ENCODE measurements at places on chromosomes 1 and 21. TPM values are rescaled to one million over a fixed set of nuclear protein-coding genes. Genes with fewer than 3 reads are reported as not detected.

The TGFB2 gene
- total RNA-seq: 2.0 TPM

DNA sequence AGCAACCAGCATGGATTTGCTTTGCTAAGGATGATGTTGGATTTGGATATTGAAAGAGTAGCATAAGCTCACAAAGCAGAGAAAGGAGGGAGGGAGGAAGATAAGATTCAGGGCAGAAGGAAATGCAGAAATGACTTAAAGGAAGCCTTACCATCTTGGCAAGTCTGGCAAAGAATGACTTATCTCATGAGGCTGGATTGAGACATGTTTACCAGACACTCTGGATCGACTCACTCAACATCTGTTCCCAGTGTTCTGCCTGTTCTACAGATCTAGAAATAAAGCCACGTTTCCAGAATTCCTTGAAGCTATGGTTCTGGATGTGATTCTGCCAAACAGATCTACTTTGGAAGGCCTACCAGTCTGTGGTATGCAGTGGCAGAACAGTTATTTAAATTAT is 38.8 kb upstream of the CTBS start:
- DNase-seq: no peak

DNA sequence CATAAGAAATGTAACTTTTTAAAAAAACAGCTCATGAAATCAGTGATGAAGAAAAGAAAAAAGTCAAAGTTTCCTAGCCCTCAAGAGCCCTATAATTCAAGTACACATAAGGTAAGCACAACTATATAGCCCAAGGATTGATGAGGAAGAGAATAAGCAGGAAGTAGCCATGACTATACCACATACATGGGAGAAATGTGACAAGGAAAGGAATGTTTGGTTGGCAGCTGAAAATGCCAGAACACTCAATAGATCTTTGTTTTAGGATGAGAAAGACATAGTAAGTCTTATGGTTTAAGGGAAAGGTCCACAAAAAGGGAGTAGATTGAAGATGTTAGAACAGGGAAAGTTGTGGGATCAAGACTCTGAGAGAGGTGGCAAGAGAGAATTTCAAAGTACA is 5.7 kb downstream of the DOCK7 start:
- no peak for DNase-seq

DNA sequence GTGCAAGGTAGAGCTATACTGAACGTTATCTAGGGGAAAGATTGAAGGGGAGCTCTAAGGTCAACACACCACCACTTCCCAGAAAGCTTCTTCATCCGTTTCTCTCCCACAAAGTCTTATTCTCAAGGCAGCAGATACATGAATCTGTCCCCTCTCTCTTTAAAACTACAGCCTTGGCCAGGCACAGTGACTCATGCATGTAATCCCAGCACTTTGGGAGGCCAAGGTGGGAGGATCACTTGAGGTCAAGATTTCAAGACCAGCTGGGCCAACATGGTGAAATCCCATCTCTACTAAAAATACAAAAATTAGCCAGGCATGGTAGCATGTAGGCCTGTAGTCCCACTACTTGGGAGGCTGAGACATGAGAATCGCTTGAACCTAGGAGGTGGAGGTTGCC is 8.1 kb downstream of the CYP4X1 start:
- no peak for DNase-seq

All from left ventricle myocardium superior (tissue), 1 donor.